ENCODE measurements at places on chromosomes 3 and 15.

- no peak for DNase-seq
These were observed 72.2 kb downstream of the KLF13 start for GRCh38 chr15:31398677-31399301.

GRCh38 chr15:48754011-48754410 is 56.9 kb downstream of the CEP152 start:
- DNase-seq, result no peak

GRCh38 chr3:29683018-29683993 is 402.4 kb downstream of the RBMS3 start:
- no peak for DNase-seq

- DNase-seq, result no peak
These were observed 9.8 kb downstream of the ARPP19 start for GRCh38 chr15:52559022-52559421.

GRCh38 chr15:85444122-85444745 is 63.8 kb downstream of the AKAP13 start:
- DNase-seq, result no peak

Data from non-pigmented ciliary epithelial cell (primary cell).